ENCODE measurements at places on chromosomes 5 and 9.

DNA sequence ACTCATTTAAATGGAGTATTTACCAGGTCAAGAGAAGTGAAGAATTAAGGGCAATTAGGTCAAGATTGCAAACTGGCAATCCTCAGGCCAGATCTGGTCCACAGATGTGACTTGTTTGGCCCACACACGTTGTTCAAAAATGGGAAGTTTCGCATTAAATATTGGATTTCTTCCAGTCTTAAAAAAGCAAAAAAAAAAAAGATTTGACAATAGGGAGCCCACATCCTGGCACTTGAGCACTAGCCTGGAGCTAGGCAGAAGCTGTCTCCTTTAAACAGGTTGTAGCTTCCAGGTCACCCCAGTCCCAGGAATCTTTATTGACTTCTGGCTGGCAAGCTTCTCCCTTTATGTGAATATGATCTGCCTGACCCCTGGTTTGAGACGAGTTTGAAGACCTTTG, 520.4 kb downstream of the RAB3C start:
- no peak for DNase-seq

GRCh38 chr5:126656401-126657007, 55.8 kb downstream of the PHAX start:
- DNase-seq, result peak; percentile 49

- no peak for DNase-seq
Observed at GRCh38 chr5:10673017-10673389, 88.0 kb downstream of the DAP start.

DNA sequence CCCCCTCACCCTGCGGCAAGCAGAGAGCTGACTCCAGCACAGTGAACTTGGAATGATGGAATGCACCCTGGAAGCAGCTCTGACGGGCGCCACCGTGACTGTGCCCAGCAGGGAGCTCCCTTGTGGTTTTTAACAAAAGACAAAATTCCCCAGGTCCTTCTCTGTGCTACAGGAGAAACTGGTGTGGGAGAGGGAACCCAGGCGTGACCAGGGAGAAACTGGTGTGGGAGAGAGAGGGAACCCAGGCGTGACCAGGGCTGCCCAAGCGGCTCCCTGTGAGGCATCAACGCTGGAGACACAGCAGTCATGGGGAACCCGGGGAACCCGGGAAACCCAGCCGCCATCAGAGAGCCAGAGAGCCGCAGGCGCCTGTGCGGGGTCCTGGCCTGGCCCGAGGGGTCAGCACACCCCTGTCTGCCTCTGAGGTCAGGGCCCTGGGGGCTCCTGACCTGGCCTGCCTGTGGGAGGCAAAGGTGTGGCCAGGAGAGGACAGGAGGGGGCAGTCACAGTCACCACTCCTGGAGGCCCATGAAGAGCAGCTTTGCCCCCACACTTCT, 3.1 kb upstream of the AHRR start:
- DNase-seq, result peak; percentile 32

GRCh38 chr5:155466851-155467250, 453.3 kb downstream of the KIF4B start:
- DNase-seq, result no peak

DNA sequence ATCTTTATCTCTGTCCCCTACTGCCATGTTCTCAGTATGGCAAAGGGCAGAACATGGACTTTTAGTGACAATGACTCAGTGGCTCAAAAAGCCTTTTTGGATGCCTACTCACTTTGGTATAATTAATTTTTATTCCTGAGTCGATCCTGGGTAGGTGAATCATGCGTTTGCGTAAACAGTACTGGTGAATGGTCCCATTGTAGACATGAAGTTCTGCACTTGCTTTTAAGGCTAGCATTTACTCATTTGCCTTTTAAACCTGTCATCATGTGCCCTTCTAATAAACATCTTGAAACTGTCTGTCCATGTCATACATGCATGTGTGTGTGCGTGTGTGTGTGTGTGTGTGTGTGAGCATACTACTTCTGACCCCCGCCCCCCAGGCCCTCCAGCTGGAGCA, 223.0 kb downstream of the AUH start:
- DNase-seq, result no peak

- no peak for DNase-seq
Observed at GRCh38 chr9:134245179-134245578, 80.8 kb upstream of the RNU6ATAC start.

GRCh38 chr5:57072218-57072892, 101.5 kb upstream of the GPBP1 start:
- no peak for DNase-seq

- no peak for DNase-seq
Observed at GRCh38 chr9:79698967-79699366, 127.2 kb downstream of the TLE4 start.
